ENCODE measurements at places on chromosomes 16 and 17.

DNA sequence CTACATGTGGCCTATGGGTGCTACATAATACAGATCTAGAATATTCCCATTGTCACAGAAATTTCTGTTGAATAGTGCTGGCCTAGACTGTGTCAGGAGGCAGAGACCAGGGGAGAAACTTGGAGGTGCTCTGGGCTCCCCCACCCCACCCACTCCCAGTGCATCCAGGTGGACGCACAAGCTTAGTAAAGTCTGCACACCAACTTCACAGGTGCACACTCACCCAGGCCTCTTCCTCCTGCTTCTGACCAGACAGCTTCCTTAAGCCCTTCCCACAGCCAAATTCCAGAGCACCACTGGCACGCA lies 7.6 kb upstream of the CNP start:
- no peak for DNase-seq

- no peak for DNase-seq
Measured at GRCh38 chr16:84593825-84594724, 23.8 kb downstream of the COTL1 start.

DNA sequence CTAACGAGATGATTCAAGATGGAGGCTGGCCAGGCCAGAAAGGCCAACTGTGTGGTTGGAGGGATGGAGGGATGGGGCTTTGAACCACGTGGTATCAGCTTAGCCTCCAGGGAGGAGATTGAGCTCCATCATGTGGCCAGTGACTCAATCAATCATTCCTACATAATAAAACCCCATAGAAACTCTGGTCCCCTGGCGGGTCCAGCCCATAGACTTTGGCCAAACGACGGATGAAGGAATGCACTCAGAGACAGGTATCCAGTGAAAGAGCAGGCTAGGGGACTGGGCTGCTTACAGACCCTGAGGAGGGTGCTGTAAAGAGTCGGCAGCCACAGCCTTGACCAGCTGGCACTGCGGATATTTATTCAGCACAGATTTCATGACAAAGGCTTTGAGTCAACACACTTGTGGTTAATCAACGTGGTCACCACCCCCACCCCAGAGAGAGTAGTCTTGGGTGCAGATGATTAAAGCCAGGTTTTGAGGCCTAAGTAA lies 308.7 kb upstream of the TNRC6C start:
- DNase-seq = no peak

GRCh38 chr16:68396481-68396880 lies 51.8 kb downstream of the SMPD3 start:
- no peak for DNase-seq

DNA sequence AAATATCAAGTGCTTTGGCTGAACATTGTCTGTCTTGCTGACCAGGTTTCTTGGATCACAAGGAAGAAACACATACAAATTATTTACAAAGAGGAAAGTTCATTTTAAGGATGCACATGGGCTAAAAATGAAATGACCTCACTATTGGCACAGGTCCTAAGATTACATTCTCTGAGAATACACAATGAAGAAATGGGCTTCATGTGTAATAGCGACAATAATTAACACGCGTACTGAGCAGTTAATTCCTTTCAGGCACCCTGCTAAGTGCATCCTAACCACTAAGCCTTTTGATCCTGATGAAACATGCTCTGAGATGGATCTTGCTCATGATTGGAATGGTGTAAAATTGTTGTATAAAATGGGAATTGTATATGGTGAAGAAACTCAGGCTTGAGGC lies 429.0 kb downstream of the HS3ST4 start:
- DNase-seq = no peak

DNA sequence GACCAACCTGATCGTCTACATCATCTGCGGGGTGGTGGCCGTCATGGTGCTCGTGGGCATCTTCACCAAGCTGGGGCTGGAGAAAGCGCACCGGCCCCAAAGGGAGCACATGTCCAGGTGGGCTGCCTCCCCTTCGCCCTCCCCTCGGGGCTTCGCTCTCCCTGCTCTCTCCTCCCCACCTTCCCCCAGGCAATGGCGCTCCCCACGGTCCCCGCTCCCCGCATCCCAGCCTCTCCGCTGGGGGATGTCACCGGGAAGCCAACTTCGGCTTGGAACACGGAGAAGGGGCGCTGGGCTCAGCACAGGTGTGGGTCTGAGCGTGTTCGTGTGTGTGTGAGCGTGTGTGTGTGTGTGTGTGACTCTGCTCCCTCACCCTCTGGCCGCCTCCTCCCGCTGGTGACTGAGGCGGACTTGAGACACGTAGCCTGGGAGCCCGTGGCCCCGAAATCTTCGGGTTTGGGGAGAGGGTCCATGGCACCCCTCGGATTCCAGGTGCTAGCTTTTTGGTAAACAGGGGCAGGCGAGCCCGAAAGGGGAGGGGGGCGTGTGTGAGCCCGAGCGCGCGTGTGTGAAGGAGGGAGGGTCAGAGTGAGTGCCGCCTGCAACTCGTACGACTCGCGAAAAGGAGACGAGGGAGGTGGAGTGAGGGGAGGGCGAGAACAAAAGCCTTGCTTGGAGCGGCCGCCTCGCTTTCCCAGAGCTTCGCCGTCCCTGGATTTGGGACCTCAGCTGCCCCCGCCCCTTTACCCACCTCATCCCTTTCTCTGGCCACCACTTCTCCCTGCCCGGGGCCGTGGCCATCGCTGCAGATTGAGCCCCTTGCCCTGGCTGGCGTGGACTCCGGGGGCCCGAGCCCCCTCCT lies 1.3 kb downstream of the SHISA9 start:
- DNase-seq = no peak

GRCh38 chr17:8345052-8345690 lies 5.5 kb downstream of the ODF4 start:
- DNase-seq = no peak

- no peak for DNase-seq
Measured at GRCh38 chr17:8806926-8807550, 7.9 kb upstream of the MFSD6L start.

DNA sequence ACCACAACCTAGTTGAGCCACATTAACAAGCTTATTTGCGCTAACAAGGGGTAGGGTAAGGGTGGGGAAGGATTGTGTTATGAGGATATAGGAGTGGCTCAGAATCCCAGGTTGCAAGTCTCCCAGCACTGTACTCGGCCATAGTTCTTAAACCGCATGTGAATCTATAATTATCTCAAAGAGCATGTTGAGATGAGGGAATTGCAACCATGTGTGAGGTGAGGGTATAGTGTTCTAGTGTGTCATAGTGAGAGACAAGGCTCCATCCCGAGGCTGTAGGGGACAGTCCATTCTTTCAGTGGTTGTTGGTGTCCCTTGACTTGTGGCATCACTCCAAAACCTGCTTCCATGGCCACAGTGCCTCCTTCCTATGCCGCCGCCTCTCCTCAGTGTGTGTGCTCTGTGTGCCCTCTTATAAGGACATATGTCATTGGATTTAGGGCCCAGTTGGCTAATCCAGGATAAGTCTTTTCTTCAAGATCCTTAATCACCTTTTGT lies 22.7 kb upstream of the ATP5MC1 start:
- DNase-seq = no peak

GRCh38 chr17:39763051-39763820 lies 25.5 kb downstream of the GRB7 start:
- DNase-seq = no peak

DNA sequence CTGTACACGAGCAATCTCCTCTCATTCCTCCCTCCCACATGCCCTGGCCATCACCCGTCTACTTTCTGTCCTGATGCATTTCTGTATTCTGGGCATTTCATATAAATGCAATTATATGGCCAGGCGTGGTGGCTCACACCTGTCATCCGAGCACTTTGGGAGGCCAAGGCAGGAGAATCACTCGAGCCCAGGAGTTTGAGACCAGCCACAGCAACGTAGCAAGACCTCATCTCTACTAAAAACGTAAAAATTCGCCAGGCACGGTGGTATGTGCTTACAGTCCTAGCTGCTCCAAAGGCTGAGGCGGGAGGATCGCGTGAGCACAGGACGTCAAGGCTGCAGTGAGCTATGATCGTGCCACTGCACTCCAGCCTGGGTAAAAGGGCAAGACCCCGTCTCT lies 4.8 kb downstream of the MEAK7 start:
- no peak for DNase-seq

DNA sequence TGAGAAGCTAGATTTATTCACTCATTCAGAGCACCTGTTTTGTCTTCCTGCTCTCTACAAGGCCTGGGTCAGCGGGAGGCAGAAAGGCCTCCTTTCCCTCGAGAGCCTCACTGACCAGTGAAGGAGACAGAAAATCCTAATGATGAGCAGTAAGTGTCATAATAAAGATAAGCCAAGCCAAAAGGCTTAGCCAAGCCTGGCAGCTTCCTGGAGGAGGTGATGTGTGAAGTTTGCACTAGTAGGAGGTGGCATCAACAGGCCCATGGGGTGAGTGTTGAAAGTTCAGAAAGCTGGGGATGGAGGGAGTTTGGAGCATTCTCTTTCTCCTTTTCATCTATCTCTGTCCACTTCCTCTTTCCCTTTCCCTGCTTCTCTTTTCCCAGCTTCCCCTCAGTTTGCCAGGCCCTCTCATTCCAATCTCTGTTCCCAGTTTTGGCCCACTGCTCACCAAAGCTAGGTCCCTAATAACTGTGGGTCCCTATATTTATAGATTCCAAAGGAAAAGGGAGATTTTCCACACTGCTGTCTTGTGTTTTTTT lies 16.5 kb upstream of the SPNS3 start:
- DNase-seq = no peak

DNA sequence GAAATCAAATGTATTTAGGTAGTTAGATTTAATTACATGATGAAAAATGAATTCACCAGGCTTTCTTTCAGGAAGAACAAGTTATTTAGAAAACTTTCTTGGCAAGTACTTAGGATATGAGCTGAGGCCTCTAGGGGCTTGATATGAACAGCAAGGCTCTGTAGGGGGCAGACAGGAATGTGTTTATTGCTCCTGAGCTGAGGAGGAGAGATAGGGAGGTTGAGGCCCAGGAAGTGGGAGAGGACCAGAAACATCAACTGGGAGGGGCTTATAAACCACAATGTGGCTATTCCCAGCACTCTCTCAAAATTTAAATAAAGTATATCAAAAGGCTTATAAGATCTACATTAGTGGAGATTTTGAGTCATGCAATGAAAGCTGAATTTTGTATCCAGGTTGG lies 154.0 kb upstream of the MAF start:
- DNase-seq = no peak

GRCh38 chr16:64910356-64910755 lies 211.5 kb downstream of the CDH11 start:
- DNase-seq = peak; percentile 69

- DNase-seq = no peak
Measured at GRCh38 chr17:32020943-32021614, 13.9 kb downstream of the LRRC37B start.

GRCh38 chr16:67710607-67711006 lies 8.5 kb downstream of the GFOD2 start:
- no peak for DNase-seq

- no peak for DNase-seq
Measured at GRCh38 chr17:67421869-67422273, 44.8 kb downstream of the PITPNC1 start.

DNA sequence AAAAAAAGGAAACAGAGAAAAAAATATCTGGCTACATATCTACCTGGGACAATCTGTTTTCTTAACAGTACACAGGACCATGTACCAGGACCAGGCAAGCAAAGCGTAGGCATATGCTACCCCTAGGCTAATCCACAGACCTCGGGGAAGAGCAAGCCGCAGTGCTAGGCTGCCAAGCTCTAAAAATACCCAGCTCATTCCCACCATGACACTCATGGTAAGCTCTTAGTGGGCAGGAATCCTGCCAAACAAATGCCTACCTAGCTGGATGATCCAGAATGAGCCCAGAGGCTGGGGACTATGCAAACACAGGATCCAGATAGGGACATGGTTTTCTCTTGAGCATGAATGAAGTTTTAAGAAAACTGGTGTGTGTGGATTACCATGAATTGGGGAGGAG lies 95.6 kb downstream of the GRIN2A start:
- no peak for DNase-seq

GRCh38 chr17:50565402-50566350 lies 5.2 kb downstream of the CACNA1G start:
- DNase-seq = peak; percentile 64

GRCh38 chr16:66409156-66409555 lies 17.9 kb upstream of the BEAN1 start:
- no peak for DNase-seq
